ENCODE measurements at places on chromosomes 1 and 21.
A peak's percentile ranks its signal among the peaks of the same experiment; 100 is the strongest.

DNA sequence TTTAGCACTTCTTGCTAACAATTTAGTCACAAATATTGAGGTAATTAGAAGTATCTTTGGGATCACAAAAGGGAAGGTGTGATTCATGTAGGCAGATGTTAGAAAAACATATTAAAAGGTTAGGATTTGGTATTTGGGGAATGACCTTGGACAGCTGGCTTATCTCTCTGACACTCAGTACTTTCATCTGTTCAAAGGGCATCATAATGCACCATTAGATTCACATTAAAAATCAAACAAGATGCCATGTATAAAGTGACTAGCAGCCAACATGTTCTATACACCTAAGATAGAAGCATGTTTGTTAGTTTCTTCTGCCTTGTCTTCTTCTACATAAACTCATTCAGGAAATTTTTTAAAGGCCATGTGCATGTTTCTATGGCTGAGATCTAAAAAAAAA, 56.5 kb upstream of the ESRRG start:
- DNase-seq, result no peak

DNA sequence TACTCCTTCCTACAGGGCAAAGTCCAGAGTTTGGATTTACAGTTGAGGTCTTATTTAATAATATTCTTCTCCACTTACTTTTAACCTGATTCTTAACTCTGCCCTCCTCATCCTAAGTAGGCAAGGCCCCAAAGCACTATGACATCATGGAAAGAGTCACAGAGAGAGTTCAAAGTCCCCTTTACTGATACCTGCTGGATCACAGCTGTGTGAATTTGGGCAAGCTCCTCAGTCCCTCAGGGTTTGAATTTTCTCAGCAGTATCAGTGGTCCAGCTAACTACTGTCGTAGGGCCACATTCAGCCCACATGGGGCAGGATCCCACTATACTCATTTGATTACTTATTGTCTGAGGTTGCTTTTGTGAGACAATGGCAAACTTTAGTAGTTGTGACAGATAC, 16.0 kb downstream of the TYW3 start:
- DNase-seq, result no peak

GRCh38 chr1:32321712-32322291, 14.2 kb downstream of the MARCKSL1 start:
- DNase-seq, result no peak

- no peak for DNase-seq
These were observed 49.3 kb downstream of the FBXO42 start for GRCh38 chr1:16302709-16303627.

DNA sequence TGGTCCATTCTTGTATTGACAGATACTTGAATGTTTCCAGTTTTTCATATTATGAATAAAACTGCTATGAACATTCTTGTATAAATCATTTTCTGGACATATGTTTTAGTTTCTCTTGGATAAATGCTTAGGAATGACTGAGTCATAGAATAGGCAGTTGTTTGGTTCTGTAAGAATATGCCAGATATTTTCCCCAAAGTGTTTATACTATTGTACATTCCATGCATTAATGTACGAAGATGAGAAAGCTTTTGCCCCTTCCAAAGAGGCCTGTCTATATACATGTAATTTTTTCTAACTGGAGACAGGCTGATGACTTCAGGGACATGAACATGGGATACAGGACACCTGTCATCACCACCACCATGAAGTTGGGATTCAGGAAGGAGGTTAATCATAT, 11.3 kb downstream of the NBPF3 start:
- DNase-seq, result no peak

- no peak for DNase-seq
These were observed 120.9 kb downstream of the ASTN1 start for GRCh38 chr1:177043597-177043996.

DNA sequence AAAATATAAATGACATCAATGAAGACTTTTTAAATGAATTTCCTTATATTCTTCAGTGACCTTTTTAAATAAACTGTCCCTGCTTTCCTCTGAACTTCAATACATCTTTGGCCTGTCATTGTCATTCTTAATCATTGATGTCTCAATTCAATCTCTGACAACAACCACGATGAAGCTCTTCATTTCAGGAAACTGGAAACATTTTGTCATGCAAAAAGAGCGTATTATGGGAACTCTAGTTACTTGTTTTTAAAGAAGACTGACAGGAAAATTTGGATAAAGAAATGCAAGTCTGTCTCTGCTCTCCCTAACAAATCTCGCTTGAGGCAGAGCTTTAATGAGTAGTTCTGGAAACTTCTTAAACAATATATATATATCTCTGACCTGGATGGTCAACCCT, 535.8 kb upstream of the ADGRL2 start:
- no peak for DNase-seq

- no peak for DNase-seq
These were observed 8.5 kb upstream of the ERG start for GRCh38 chr21:38506661-38507281.

DNA sequence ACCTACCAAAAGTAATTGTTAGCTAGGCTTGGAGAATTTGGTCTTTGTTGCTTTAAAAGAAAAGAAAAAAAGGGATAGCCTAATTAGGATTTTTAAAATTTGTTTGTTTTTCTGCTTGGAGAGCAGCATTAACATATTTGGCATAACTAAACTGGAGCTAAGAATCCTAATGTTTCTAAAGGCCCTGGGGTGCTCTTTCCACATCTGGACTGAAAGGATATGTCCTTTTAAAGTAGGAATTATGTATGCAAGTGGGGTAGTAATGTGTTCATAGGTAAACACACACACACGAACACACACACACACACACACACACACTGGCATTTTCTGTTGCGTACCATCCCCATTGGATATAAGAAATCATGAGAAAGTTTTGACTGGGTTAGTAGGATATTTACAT, 113.9 kb downstream of the KCTD3 start:
- DNase-seq, result no peak

GRCh38 chr1:9351654-9352271, 59.1 kb downstream of the SPSB1 start:
- DNase-seq, result no peak

- no peak for DNase-seq
These were observed 122.6 kb upstream of the ZNHIT6 start for GRCh38 chr1:85830837-85831236.

DNA sequence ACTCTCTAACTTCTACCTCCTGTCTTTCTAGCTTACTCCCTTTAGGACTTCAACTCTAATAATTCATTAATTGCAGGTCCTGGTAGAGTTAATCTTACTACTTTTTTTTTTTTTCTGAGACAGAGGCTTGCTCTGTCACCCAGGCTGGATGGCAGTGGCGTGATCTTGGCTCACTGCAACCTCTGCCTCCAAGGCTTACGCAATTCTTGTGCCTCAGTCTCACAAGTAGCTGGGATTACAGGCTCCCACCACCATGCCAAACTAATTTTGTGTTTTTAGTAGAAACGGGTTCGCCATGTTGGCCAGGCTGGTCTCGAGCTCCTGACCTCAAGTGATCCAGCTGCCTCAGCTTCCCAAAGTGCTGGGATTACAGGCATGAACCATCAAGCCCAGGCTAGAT, 15.7 kb downstream of the BTBD8 start:
- DNase-seq, result no peak

DNA sequence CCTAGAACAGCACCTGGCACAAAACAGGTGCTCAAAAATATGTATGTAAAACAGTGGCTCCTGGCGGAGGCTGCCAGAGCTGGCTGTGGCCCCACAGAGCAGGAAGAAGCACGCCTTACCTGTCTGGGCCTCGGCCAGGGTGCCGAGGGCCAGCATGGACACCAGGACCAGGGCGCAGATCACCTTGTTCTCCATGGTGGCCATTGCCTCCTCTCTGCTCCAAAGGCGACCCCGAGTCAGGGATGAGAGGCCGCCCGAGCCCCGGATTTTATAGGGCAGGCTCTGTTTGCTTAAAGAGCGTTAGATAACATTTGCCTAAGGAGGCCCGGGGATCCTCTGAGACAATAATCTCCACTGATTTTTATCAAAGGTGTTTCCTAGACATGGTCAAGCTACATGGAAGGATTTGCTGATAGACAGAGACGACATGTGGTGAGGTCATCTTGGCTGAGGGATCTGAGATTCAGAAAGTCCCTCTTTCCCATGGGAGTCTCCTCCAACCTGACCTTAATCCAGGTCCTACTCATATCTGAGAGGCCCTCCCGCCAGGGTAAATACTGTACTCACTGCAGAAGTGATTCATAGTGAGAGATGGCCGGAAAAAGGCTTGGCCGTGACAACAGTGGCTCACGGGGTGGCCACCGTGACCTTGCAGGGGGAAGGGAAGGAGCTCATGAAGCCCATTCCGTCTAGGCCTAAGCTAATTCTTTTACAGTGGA, at the start of gene TFF1:
TFF1 (minus strand) TSS at position 244 of the 719 bp plus-strand sequence; CDS start at position 204, 40 bp downstream.
- no peak for DNase-seq

- peak; percentile 2 for DNase-seq
These were observed 9.5 kb upstream of the B3GALNT2 start for GRCh38 chr1:235513495-235514366.

- DNase-seq, result no peak
These were observed at the start of gene GJB4 for GRCh38 chr1:34759503-34760357. GJB4 (plus strand) TSS chr1:34759740; CDS start chr1:34761255, 1,515 bp downstream.

GRCh38 chr1:167720965-167721616, 691 bp upstream of the MPZL1 start:
- no peak for DNase-seq

- DNase-seq, result no peak
These were observed 57.2 kb downstream of the EDN2 start for GRCh38 chr1:41427122-41427913.

Data from activated CD8-positive, alpha-beta memory T cell treated with anti-CD3 and anti-CD28 coated beads for 1 hour (primary cell).